ENCODE measurements at places on chromosomes 2 and 18. TPM values are rescaled to one million over a fixed set of nuclear protein-coding genes. Genes with fewer than 3 reads are reported as not detected.

- no peak for DNase-seq
Observed at GRCh38 chr2:43838560-43839267, at the start of the genes ABCG5 and ABCG8. Gene ABCG5 (minus strand): TSS chr2:43838839. CDS start chr2:43838679, 160 bp downstream. Gene ABCG8 (plus strand): TSS chr2:43838971. CDS start chr2:43839054, 83 bp downstream.

- DNase-seq = no peak
Observed at GRCh38 chr2:236545248-236545658, 24.4 kb upstream of the ACKR3 start.

- no peak for DNase-seq
Observed at GRCh38 chr2:126855606-126856005, 43.1 kb upstream of the TEX51 start.

Gene SPATA3
- polyA plus RNA-seq = not detected

GRCh38 chr18:37341473-37342086 is 224.0 kb downstream of the CELF4 start:
- DNase-seq = no peak

Gene PID1
- 8.8 TPM for polyA plus RNA-seq

Gene ALPP
- polyA plus RNA-seq = not detected

Gene SKA1
- polyA plus RNA-seq = 9.7 TPM

Gene LIMS4
- 8.7 TPM for polyA plus RNA-seq
